ENCODE measurements at places on chromosomes 16 and 17.

GRCh38 chr16:66332634-66333610, 33.6 kb upstream of the CDH5 start:
- DNase-seq: no peak

DNA sequence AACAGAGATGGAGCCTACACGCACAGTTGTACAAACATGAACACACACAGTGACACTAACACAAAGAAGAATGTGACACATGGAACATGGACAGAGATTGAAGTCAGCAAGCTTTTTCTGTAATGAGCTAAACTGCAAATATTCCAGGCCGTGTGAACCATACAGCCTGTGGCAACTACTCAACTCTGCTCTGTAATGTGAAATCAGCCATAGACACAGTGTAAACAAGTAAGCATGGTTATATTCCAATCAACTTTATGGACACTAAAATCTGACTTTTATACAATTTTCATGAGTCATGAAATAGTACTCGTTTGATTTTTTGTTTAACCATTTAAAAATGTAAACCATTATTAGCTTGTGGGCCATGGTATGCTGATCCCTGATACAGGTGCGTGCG, 120.2 kb downstream of the SMG6 start:
- DNase-seq: no peak

GRCh38 chr17:57782647-57783337, 37.7 kb upstream of the CCDC182 start:
- no peak for DNase-seq

GRCh38 chr16:23148166-23148512, 1.1 kb downstream of the USP31 start:
- no peak for DNase-seq

- DNase-seq: no peak
Observed at GRCh38 chr16:72752004-72752695, 295.8 kb downstream of the ZFHX3 start.

GRCh38 chr17:80242505-80242904, 18.1 kb upstream of the RNF213 start:
- DNase-seq: no peak

DNA sequence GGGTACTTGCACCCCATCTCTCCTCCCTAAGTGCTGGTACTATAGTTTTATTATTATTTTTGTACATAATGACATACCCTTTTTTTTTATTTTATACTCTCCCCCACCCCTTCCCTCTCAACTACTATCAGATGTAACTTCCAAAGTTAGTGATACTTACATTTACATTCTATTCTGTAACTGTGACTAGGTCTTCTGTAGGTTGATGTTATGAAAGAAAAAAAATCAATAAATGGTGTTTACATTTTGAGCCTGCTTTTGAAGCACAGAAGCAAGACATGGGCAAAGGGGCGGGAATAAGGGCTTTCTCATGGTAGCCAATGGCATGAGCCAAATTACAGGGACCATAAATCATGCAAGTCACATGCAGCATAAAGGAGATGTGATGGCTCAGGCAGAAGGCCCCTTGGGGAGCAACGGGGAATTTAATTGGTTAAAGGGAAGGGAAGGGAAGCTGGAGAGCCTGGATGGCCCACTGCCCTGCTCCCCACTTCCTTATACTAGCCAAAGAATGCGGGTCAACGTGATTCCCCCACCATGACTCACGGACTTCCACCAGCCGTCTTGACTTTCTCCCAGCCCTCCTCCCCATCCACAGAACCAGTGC, 2.4 kb upstream of the ACSF2 start:
- no peak for DNase-seq

DNA sequence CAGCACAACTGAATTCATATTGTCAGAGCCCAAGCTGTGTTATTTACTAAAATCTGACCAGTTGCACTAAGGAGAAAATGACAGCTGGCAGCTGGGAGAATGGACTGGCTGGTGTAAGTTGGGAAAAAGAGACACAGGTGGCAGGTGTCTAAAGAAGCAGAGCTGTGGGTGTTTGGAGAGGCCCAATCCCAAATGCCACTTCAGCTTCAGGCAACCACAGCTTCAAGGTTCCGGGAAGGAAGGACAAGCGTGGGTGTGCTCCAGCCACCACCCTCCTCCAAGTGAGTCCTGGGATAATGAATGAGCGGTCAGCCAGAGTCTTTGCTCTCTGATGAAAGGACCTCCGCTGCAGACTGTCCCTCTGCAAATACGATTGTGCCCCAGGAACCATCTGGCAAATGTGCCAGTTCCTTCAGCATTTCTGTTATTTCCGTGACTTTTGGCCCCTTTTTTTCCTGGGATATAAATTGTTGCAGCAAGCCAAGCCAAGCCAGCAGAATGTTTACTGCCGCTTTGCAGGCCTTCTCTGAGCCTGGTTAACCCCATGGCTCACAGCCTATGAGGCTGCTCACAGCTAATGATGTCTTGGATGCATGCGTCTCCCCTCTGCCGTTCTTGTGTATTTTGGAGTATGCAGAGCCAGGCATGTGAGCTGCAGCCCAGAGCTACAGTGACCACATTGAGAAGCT, 9.5 kb upstream of the RHBDL3 start:
- DNase-seq: no peak

GRCh38 chr17:72362376-72363088, 241.7 kb downstream of the SOX9 start:
- no peak for DNase-seq

GRCh38 chr17:63382136-63382535, 64.0 kb downstream of the CYB561 start:
- no peak for DNase-seq

GRCh38 chr17:41785091-41785858, 1.2 kb downstream of the JUP start:
- DNase-seq: no peak

DNA sequence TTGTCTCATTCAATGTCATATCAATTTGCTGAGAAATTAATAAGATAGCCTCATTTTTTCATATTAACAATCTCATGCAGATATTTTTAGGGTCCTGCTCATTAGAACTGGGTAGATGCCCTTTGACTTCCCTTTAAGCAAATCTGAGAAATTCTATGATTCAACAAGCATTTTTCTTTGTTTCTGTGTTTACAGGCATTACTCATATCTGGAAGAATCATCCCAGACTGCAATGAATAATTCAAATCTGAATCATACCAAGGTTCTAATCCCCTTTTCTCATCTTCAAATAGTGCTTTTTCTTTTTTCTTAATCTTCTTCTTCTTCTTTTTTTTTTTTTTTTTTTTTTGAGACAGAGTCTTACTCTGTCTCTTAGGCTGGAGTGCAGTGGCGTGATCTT, 69.2 kb upstream of the KIFC3 start:
- DNase-seq: no peak

DNA sequence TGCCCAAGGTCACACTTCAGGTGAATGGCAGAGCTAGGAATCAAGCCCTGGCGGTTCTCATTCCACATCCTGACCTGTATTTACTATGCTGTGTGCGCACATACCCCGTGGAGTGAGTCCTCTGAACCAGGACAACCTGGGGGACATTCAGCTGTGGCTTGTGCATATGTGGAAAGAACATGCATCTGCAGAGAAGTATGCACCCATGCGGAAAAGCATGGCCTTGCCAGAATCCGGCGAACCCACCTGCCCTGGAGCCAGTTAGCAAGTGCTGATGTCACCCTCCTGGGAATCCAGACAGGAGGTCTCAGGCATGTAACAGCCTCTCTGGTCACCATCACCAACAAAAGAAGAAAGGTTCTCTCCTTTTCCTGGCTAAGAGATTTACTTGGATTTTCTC, 1.9 kb downstream of the RASL10B start:
- DNase-seq: no peak

- DNase-seq: no peak
Observed at GRCh38 chr16:24681793-24682192, 47.7 kb upstream of the TNRC6A start.

DNA sequence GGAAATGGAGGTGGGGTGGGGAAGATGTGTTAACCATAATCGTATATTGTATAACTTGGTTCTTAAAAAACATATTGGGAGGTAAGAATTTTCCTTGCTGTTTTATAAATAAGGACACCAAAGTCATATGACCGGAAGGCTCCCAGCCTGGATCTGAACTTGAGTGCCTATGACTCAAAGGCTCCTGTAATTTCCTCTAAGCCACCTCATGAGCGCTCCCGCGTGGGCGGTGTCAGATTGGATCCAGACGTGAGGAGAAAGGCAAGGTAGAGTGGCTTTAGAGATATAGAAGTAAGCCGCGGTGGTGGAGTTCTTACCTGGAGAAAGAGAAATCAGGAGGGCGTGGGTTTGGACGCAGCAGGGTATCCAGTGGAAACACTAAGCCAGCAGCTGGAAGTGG, 196.2 kb upstream of the NLRP1 start:
- DNase-seq: no peak
